ENCODE measurements at places on chromosomes 12 and 14.

GRCh38 chr14:64723691-64724577 lies 19.7 kb downstream of the PLEKHG3 start:
- no peak for DNase-seq

DNA sequence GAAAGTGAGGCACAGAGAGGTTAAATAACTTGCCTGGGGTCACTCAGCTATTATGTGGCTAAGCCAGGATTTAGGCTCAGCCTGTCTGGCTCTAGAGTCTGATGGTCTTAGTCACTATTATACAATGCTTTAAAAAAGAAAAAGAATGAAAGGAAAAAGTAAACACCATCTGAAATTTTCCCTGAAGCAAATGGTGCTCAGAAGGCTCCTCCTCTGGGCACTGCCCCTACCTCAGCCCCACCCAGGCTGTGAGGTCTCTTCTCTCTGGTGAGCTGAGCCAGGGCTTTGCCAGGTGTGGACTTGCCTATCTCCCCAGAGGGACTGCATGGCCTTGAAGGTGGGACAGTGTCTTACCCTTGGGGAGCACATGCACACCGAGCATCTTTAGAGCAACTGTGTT lies 117.5 kb upstream of the DYRK2 start:
- no peak for DNase-seq

DNA sequence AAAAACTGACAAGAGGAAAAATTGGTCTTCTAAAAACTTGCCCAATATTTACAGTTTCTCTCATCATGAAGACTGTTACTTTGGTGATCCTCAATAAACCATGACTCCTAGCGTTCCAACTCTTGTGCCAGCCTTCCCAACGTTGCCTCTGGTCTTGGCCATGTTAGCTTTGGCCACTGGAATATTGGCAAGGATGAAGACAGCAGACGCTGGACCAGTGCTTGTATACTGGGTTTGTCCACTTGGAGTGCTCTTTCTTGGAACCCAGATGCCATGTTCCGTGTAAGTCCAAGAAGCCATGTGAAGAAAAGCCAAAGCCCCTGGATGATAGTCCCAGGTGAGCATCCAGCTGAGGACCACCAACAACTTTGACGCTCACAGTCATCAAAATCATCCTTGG lies 379.6 kb downstream of the NUAK1 start:
- no peak for DNase-seq

DNA sequence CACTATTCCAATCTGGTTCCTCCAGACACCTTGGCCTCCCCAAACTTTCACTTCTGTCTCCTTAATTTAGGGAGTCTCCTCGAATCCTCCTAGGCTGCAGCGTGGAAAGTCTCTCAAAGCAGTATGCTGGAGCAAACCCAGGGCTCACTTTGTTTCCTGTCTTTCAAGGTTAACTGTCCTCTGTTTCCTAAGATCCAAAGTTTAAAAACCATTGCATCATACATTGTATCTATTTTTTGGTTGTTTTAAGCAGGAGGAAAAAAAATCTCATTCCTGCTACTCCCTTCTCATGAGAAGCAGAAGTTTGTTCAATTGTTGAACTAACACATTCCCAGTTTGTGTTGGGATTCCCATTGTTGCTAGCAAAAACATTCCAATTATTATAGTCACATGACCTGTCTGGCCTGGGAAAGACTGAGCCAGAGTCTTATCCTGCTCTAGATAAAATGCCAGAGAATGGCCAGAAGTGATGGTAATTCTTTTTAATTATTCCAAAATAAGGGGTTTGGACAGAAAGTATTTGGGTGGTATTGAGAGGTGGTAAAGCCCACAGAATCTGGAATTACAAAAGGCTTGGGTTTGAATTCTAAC lies 67.3 kb downstream of the HSPB8 start:
- DNase-seq = no peak
